ENCODE measurements at places on chromosomes 7 and 10.

DNA sequence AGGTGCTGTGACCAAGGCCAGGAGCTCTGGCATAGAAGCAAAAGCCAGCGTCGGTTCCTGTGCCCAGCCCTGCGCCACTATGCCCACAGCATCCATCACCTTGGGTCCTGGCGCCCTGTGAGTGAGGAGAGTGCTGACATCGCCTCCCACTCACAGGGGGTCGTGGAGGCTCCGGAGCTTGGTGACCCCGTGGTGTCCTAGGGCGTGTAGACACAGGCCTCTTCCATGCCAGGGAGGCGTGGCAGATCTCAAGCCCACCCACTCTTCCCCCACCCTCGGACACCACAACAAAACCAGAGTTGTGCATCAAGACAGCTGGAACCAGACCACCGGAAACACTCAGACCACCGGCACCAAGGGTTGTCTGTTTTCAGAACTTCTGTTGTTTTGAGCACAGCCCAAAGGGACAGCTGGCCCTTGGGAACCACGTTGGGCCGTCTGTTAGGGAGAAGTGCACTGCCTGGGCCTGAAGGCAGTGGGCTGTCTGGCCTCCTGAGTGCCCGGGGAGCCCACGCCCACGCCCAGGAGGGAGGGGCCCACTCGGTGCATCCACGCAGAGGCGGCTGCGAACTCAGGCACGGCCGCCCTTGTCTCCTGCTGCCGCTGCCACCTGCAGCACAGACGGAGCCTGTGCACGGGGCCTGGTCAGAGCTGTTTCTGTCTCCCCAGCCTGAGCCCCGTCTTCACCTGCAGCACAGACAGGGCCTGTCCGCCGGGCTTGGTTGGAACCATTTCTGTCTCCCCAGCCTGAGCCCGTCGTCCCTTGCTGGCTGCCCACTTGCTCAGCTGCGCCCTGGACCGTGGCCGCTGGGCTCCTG is 106.3 kb downstream of the INPP5A start:
- no peak for DNase-seq

- no peak for DNase-seq
Observed at GRCh38 chr10:52455098-52455497, 141.0 kb downstream of the DKK1 start.

- no peak for DNase-seq
Observed at GRCh38 chr10:22682237-22683139, 31.9 kb downstream of the PIP4K2A start.

- DNase-seq, result no peak
Observed at GRCh38 chr7:130273933-130274255, 7.2 kb downstream of the CPA2 start.

- no peak for DNase-seq
Observed at GRCh38 chr10:86301971-86302370, 64.6 kb downstream of the GRID1 start.

GRCh38 chr7:139284252-139284896 is 53.3 kb downstream of the UBN2 start:
- DNase-seq, result no peak

GRCh38 chr10:729213-729612 is 39.7 kb upstream of the DIP2C start:
- DNase-seq, result no peak

GRCh38 chr7:126449611-126450268 is 803.0 kb downstream of the GRM8 start:
- DNase-seq, result no peak

DNA sequence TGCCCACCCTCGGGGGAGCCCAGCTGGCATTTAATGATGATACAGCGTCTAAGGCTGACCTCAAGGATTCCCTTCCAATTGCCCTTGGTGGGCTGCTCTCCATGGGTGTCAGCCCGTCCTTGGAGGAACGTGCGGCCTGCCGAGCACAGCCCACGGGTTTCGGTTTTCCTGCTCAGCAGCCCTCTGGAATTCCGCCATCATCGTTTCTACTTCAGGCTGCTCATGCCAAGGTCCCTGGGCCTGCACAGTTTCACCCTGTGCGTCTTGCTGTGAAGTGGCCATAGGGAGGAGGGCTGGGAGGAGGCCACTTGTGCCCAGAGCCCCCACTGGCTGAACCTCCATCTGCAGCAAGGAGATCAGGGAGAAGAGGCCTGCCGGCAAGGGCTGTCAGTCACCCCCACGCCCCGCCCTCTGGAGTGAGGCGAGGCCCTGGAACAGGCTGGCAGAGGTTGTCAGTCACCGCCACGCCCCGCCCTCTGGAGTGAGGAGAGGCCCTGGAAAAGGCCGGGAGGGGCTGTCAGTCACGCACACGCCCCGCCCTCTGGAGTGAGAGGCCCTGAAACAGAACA is 82.8 kb downstream of the CHST15 start:
- DNase-seq, result no peak

DNA sequence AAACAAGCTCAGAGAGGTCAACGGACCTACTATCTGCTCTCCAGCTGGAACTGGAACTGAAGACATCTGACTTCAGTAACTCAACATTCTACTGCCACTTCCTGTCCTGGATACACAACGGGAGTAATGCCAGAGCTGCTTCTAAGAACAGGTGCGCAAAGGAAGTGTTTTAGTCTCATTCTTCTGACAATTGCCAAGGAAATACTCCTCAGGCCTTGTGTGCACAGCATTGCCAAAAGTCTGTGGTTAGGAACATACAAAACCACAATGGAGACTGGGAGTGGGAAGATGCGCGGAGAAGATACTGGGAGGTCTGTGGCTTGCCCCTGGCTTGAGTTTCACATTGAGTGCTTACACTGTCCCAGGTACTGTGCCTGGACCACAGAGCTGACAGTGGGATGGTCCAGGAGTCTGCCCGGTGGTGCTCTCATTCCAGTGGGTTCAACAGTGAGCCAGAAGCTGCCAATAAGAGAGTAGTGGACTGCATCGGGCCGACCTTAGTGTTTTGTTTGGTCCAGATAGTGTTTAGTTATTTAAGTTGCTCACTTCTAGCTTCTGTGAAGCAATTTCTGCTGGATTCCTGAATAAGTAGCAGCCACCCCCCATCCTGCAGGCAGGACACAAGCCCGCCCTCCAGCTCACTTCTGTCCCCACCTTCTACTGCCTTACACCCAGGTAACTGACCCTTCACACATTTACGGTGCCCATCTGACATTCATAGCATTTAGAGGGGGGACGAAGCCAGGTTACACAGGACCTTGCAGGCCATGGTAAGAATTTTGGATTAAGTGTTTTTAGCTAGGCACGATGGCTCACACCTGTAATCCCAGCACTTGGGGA is 10.3 kb downstream of the TBL2 start:
- DNase-seq, result no peak

- no peak for DNase-seq
Observed at GRCh38 chr7:127782654-127783559, 130.9 kb downstream of the SND1 start.

GRCh38 chr10:80454513-80455460 is 677 bp downstream of the TSPAN14 start:
- DNase-seq, result no peak

DNA sequence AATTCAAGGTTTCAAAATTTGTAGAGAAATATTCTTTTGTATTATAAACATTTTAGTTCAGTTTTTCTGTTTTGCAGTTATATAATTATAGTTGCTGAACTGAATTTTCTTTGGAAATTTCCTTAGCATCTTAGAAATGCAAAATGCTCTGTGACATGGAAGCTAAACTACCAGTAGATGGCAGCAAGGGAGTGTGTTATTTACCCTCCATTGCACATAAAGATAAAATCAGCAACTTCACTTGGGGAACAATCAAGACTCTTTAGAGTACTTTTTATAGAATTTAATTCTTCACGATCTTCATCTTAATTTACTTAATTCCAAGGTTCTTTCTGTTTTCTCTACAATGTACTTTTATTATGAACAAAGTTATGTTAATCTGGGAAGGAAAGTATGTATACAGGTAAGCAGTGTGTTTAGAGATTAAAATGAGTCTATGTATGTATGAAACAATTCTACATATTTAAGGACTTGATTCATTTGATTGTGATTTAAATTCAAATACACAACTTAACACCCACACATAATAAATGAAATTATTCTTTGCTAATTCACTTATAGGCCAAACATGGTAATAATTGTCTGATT is 404.2 kb downstream of the THSD7A start:
- no peak for DNase-seq

DNA sequence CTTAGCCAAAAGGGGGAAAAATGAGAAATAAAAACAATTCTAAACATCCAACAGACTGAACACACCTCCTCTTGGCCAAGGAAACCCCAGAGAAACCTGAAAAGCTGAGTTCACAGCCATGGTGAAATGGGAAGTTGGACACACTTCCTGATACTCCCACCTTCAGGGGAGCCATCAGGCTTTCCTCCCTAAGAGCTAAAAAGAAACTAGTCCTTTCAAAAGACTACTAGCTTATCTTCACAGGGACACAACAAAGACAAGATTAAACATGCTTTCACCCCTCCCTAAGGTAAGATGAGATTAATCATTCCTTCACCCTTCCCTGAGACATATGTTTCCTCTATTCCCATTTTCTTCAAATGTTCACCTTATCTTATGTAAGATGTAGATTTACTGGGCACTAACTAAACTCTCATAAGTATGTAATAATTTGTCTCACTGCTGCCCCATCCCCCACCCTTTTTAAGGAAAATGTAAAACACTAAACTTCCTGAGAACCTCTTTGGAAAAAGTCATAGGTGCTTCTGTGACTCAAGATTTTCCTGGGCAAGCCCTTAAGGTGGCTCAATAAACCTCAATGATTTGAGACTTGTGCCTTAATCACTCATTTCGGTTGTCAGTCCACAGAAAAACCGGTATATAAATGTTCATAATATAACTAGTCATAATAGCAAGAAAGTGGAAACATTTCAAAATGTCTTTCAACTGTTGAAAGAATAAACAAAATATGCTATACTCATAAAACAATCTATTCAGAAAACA is 40.5 kb downstream of the HTR7 start:
- DNase-seq, result no peak

DNA sequence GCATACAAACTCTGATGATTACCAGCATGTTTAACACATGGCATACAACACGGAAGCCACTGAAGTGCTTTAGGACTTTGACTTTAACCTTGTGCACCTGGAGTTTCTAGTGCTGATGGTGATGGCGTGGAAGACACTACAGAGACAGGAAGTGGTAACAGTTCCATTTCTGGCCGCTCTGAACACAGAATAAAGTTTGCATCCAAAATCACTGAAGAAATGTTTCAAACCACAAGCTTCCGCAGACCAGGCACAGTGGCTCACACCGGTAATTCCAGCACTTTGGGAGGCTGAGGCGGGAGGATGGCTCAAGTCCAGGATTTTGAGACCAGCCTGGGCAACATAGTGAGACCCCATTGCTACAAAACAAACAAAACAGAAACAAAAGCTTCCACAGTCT is 40.3 kb upstream of the TNPO3 start:
- no peak for DNase-seq

- DNase-seq, result no peak
Observed at GRCh38 chr10:117107238-117107637, 30.8 kb downstream of the VAX1 start.

- DNase-seq, result peak; percentile 49
Observed at GRCh38 chr10:101694674-101695403, at the start of gene FBXW4. Gene FBXW4, minus strand, starts transcription at chr10:101695170. Its CDS starts 65 bp downstream, at chr10:101695105.

- DNase-seq, result no peak
Observed at GRCh38 chr7:88485821-88486220, 179.1 kb upstream of the STEAP4 start.

DNA sequence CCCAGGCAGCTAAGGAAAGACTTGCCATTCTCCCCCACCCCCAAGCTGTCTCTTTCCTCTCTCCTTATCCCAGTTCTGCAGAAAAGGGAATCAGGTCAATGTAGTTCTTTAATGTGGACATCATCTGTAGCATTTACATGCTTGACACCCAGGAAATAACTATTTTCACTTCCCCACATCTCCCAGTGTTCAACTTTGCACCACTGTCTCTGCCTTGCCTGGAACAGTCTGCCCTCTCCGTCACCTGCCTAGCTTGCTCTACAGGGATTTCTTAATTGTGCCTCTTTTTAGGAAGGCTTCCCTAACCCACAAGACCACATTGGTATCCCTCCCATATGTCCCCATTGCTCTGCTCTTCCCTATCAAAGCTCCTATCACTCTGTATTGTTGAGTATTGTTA is 45.9 kb upstream of the TOMM7 start:
- no peak for DNase-seq

- no peak for DNase-seq
Observed at GRCh38 chr7:102979670-102980069, 66.9 kb downstream of the LRRC17 start.

DNA sequence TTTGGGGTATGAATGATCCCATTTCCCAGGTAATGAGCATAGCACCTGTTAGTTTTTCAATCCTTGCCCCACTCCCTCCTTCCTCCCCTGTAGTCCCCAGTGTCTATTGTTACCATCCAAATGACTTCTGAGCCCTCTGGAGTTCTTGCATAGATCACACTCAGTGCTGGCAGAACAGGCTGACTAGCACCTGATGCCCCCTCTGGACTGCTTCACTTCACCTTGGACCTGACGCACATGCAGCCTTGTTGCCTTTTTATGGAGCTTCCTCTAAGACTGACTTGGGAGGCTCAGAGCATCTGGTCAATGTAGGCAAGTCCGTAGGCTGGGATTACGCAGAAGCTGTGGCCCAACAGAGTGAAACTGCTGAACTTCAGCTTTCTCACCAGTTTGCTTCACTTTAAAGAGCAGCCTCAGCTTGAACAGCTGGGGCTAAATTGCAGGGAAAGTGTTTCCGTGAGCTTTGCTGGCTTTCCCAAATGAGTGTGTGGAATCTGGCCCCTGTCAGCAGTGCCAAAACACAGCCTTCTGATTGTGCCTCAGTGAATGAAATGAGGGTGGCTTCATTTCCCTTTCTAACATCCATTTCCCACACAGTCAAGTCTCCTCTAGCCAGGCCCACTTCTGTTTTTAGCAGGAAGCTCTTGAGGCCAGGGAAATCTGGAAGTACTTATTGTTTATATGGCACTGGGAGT is 48.5 kb downstream of the NXPH1 start:
- no peak for DNase-seq

- DNase-seq, result no peak
Observed at GRCh38 chr10:15419279-15419874, 48.3 kb upstream of the FAM171A1 start.

DNA sequence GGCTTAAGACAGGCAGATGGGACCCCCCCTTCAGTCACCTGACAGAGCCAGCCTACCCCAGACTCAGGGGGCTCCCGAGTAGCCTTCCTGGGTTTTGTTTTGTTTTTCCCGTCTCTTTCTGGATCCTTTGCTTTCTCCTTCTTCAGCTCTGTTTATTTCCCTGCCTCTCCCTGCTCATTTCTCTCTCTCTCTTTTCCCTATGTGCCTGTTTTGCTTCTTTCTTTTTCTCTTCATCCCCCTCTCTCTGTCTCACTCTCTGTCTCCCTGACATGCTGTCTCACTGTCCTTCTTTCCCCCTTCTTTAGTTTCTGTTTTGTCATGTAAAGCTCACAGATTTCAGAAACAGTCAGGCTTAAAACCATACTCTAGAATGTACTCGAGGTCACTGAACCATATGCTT is 38.2 kb upstream of the SLC29A3 start:
- DNase-seq, result no peak

Data from activated CD4-positive, CD25-positive, alpha-beta regulatory T cell treated with anti-CD3 and anti-CD28 coated beads, Interleukin-2, amount 50 U/mL, for 16 hours (primary cell).